ENCODE measurements at places on chromosomes 3 and 15.

DNA sequence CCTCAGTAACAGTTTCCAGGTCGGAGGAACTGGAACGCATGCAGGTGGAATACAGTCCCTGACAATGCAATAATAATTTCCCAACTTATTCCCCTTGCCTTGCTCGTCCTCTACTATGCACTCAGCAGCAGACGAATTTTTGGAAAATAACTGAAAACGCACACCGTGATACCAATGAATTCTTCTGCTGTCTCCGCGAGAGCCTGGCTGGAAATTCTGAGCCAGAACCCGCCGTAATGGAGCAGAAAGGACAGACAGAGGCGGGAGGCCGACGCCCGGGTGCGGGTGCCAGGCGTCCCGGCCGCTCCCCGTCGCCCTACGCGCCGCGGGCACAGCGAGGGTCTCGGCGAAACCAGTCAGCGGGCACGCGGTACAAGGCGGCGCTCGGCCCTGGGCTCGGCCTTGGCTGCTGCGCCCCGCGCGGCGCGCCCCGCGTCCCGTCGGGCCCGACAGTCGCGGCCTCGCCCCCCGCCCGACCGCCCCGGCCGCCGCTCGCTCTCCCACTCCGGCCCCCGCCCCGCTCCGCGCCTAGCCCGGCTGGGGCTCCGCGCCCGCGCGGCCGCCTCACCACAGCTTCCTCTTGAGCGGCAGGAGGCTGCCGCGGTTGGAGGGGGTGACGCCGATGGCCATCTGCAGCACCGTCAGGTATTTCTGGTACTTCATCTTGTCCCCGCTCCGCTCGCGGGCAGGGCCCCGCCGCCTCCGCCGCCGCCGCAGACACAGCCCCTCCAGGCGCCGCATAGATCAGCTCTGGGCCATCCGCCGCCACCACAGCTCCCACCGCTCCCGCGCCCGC lies 114.5 kb upstream of the GOLGA8J start:
- no peak for DNase-seq

- no peak for DNase-seq
These were observed 57.7 kb downstream of the DUT start for GRCh38 chr15:48388910-48389309.

DNA sequence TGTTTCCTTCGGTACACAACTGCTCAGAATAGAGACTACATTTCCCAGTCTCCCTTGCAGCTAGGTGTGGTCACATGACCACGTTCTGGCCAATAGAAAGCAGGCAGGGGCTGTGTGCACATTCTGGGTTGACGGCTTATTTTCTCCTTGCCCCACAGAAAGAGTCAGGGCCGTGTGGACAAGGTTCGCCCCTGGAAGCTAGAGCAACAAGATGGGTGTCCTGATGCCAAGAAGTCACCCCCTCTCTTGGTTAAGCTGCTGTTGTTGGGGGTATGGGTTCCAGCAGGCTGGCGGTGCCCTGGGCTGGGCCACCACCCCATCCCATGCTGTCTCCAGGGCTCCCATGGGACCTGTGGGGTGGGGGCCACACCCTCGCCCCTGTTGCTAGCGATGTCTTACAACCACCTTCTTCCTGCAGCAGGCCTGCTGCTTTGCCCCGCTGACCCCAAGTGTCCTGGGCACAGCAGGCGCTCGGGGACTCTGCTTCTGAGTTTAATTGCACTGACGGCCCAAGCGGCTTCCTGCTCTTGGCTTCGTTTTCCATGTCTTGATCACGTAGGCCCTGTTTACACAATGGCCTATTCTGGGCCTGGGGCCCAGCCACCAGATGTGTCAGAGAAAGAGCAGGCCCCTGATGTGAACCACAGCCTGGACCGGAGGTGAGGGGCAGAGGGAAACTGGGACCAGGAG lies 24.9 kb downstream of the ABTB1 start:
- peak; percentile 29 for DNase-seq

GRCh38 chr3:65385805-65386204 lies 652.9 kb downstream of the MAGI1 start:
- no peak for DNase-seq

DNA sequence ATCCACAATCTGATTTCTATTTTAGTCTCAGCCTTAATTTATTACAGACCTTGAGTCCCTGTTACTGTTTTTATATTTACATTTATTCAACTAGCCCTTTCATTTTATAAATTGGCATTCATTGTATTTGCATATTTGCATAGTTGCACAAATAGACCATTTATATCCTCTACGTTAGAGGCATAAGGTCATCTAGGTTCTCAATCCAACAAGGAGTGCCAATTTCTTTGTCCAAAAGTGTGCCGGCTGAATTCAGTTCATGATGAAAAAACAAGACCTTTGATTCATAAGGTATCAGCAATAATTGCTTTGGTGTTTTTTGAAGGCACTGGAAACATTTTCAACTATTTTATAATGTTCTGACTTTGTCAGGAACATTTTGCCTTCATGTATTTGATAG lies 33.9 kb upstream of the NANOGP8 start:
- no peak for DNase-seq

GRCh38 chr3:13034109-13034800 lies 39.0 kb downstream of the IQSEC1 start:
- DNase-seq: no peak

GRCh38 chr15:98858610-98859023 lies 149.0 kb downstream of the PGPEP1L start:
- DNase-seq: no peak

DNA sequence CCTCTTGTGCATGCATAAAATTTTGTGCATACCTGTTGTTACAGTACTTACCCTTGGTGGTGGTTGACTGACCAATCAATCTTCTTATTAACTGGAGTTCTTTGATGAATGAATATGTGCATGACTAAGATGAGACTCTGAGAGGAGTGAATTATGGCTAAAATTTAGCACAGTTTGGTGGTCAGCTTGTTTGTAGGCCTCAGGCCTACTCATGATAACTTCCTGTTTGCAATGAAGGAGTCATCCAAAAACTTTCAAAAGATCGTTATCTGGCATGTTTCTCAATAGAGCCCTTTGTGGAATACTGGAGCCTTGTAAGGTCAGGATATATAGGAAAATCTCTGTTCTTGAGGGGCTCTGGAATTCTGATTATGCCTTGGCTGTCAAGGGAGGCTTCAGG lies 66.5 kb downstream of the LEKR1 start:
- no peak for DNase-seq

DNA sequence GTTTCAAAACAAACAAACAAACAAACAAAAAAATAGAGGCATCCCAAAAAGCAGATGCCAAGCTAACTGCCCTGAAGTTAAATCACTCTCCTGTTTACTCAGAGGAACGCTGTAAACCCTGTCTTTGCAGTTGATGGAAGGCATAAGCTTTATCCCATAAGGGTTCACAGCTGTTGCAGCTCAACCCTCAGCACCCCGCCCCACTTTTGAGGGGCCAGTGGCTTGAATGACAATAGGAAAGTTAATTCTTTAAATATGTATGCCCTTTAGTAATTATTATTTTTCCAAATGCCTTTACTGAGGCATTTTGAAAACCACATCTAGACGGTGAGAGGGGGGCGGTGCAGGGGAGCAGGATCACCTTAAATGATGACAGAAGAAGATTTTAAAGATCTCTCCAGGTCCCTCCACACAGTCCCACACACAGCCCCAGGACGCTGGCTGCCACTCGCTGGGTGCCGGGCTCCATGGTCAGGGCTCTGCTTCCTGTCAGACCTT lies 272.1 kb downstream of the FAM43A start:
- DNase-seq: no peak

- no peak for DNase-seq
These were observed 1.3 kb upstream of the HACD2 start for GRCh38 chr3:123586131-123586530.

DNA sequence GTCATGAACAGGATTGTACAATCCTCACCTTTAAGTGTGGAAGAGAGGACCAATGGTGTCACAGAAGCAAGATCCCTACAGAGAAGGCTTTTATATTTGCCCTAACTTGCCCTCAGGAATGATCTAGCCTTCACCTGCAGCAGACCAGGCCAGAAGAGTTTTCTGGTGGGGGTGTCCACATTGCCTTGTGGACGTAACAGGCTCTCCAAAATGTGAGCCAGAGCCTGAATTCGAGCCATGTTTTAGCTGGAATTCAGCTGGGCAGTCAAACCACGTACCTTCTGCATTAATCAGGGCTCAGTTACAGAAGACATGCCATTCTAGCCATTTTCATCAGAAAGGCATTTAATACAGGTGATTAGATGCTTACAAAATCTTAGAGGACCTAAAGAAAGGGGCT lies 23.6 kb upstream of the RAB7A start:
- no peak for DNase-seq

GRCh38 chr3:103077910-103078309 lies 643.1 kb downstream of the ZPLD1 start:
- no peak for DNase-seq

DNA sequence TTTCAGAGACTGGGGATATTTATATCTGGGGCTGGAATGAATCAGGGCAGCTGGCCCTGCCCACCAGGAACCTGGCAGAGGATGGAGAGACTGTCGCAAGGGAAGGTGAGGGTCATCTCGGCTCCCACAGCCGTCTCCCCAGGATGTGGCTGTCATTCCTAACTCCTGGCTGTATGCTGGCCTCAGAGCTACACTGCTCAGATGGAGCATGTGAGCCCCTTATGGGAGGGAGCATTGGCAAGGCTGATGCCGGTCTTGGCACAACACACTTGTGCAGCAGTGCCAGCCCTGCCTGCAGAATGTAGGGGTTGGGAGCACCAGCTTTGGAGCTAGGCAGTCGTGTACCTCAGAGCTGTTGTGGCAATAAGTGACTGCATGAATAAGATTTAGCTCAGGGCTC lies 5.2 kb downstream of the RCCD1 start:
- no peak for DNase-seq

- DNase-seq: no peak
These were observed 36.7 kb downstream of the VGLL3 start for GRCh38 chr3:86954226-86954625.

DNA sequence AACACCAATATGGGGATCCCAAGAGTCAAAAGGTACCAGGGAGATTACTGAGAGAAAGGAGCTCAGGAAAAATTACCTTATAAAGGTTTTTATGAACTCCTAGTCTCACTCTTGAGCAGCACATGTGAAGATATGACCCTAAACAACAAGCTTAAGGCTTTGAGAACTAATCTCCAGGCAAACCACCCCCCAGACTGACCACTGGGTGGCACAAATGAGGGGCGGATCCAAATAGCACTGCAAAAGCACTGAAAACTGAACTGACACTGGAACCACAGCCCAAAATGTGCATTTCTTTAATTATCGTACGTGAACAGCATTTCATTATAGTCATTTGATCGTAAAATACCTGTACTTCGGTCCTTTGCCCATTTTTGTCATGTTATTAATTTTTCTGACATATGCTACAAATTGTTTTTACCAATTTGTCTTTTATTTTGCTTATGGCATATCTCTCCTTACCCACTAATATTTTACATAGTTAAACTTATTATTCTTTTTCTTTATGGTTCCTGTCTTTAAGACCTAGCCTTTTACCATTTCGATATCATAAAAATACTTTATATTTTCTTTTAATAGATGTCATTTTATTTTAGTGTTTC lies 31.5 kb upstream of the TFDP2 start:
- DNase-seq: no peak

DNA sequence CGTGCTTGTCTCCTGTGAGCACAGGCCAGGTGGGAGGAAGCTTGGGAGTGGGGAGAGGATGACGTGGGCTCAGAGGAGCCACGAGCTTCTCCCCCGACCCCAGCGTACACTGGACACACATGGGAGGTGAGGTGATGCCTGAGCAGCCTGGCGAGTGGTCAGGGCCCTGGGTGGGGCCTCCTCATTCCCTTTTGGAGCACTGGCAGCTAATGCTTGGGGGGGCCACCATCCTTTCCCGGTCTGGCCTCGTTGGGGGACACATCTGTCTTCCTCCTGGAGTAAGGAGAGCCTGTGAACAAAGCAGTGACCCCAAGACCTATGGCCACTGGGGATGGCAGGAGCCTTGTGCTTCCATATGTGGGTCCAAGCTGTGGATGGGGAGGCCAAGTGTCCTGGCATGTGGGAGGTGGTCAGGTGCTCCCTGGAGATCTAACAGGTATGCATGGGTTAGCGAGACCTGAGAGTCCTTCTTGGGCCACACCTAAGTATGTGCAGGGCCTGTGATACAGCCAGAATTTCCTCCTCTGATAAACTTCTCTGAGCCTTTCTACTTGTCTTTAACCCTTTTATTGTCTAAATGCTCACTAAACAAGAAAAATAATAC lies 9.5 kb downstream of the KLF13 start:
- DNase-seq: no peak

DNA sequence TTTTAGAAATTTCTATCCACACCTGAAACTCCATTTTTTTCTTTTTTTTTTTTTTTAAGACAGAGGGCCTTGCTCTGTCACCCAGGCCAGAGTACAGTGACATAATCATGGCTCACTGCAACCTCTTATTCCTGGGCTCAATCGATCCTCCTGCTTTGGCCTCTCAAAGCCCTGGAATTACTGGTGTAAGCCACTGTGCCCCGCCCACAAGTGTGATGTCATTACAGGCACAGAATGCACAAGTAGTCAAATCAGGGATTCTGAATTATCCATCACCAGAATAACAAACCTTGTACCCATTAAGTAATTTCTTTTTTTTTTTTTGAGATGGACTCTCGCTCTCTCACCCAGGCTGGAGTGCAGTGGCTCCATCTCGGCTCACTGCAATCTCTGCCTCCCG lies 1.9 kb downstream of the UQCRC1 start:
- DNase-seq: no peak

- DNase-seq: no peak
These were observed 242.5 kb downstream of the IGSF11 start for GRCh38 chr3:118792191-118792590.

GRCh38 chr15:41937568-41937923 lies 34.8 kb downstream of the EHD4 start:
- no peak for DNase-seq

DNA sequence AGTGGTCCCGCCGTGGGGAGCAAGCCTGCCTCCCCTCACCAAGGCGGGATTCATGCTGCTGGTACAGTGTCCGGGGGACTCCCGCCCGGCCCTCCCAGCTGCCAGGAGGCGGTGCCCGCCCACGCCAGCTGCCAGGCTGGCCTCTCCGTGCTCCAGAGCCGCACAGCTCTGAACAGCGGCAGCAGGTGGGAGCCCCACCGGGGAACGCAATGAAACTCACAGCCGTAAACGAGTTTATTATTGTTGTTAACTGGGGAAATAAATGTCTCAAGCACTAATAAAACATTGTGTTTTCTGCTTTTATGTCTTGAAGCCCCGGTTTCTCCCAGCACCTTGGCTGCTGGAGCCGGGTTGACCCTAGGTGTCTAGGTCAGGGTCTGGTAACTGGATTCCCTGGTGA lies 317.7 kb upstream of the TLE3 start:
- DNase-seq: no peak

Measured in GM18507 (cell line).